ENCODE measurements at places on chromosomes 4 and X. TPM values are rescaled to one million over a fixed set of nuclear protein-coding genes. Genes with fewer than 3 reads are reported as not detected.

DNA sequence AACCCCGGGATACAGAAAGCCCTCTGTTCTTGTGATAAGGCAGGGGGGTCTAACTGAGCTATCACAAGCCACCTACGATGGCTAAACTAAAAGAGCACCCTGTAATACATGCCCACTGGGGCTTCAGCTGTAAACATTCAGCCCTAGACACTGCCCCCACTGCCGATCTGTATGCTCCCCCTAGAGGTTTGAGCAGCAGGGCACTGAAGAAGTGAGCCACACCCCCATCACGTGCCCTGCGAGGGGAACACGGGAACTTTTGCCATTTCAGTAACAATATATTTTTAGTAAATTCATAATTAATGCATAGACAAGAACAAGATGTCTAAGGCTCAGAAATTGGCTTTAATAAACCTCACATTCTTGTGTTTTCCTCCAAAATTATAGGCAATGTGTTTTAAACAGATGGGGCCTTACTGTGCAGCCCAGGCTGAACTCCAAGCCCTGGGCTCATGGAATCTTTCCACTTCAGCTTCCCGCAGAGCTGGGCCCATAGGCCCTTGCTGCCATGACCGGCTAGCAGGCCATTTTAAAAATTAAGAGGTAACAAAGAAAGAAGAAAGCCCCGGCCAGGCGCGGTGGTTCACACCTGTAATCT lies 235.3 kb upstream of the SFRP2 start:
- H3K27me3 ChIP-seq = no peaks in the 10 kb centered on the region
- H3K4me3 ChIP-seq = no peak overlapping the region
- no peak overlapping the region for H3K27ac ChIP-seq
- no peaks in the 10 kb centered on the region for H3K36me3 ChIP-seq
- DNase-seq = no peak

DNA sequence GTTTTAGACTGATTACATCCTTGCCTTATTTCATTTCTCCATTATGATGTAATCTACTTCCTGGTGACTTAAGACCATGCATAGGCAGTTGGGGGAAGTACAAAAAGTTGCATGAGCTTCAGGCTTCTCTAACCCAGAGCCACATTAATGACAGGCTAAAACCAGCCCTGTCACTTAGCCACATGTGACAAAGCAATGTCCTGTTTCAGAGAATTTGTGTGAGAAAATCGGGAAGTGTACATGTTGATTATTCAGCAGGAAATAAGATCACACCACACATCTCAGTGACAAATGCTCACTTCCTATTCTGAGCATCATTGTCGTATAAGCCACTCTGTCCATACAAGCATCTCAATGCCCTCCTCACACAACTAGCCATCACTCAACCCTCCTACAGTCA lies 98.5 kb upstream of the MAGEB16 start:
- no peaks in the 10 kb centered on the region for H3K4me1 ChIP-seq
- no peak overlapping the region for H3K4me3 ChIP-seq
- no peak overlapping the region for H3K27ac ChIP-seq

- no peaks in the 10 kb centered on the region for H3K36me3 ChIP-seq
- H3K4me3 ChIP-seq = no peak overlapping the region
- no peak overlapping the region for H3K27ac ChIP-seq
- peak; percentile 27 for DNase-seq
- H3K4me1 ChIP-seq = peaks cover 15% of the 10 kb centered on the region
Observed at GRCh38 chr4:123672987-123673386, 276.4 kb downstream of the SPRY1 start.

GRCh38 chr4:10470505-10470904 lies 13.3 kb upstream of the ZNF518B start:
- H3K4me1 ChIP-seq = no peaks in the 10 kb centered on the region
- H3K27me3 ChIP-seq = no peaks in the 10 kb centered on the region
- H3K36me3 ChIP-seq = no peaks in the 10 kb centered on the region
- no peak overlapping the region for H3K27ac ChIP-seq
- H3K4me3 ChIP-seq = no peak overlapping the region

DNA sequence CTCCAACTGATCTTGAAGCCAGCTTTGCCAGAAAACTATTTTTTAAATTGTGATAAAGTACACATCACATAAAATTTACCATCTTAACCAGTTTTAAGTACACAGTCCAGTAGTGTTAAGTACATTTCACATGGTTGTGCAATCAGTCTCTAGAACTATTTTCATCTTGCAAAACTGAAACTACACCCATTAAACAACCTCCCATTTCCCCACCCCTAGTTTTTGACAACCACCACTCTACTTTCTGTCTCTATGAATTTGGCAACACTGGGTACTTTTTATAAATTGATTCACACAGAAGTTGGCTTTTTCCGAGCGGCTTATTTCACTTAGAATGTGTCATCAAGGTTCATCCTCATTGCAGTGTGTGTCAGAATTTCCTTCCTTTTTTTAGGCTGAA lies 31.0 kb downstream of the TRPC5 start:
- peaks cover 2% of the 10 kb centered on the region for H3K27me3 ChIP-seq
- no peaks in the 10 kb centered on the region for H3K36me3 ChIP-seq
- DNase-seq = no peak
- no peak overlapping the region for H3K27ac ChIP-seq

DNA sequence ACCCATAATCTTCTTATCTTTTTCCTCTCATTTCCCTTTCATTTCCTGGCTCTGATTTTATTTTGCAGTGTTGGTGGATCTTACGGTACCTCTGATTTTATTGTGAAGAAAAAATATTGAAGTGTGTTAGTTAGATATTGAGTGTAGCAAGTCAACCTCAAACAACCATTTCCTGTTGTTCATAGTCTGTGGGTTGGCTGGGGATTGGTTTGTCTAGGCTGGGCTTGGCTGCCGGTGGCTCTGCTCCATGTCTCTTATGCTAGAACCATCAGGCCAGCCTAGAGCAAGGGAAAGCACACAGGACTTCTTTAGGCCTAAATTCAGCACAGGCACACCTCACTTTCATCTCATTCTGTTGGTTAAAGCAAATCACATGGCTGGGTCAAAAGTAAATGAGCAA lies 383.1 kb upstream of the LCORL start:
- no peak overlapping the region for H3K4me3 ChIP-seq
- H3K4me1 ChIP-seq = no peaks in the 10 kb centered on the region
- H3K36me3 ChIP-seq = no peaks in the 10 kb centered on the region
- no peak overlapping the region for H3K27ac ChIP-seq
- DNase-seq = no peak

Gene VCX3A
- not detected for total RNA-seq

GRCh38 chrX:6732101-6732500 lies 197.2 kb upstream of the VCX3A start:
- peaks cover 5% of the 10 kb centered on the region for H3K27me3 ChIP-seq
- no peaks in the 10 kb centered on the region for H3K36me3 ChIP-seq
- H3K4me3 ChIP-seq = no peak overlapping the region
- H3K4me1 ChIP-seq = no peaks in the 10 kb centered on the region

- H3K36me3 ChIP-seq = no peaks in the 10 kb centered on the region
- H3K27me3 ChIP-seq = peaks cover 17% of the 10 kb centered on the region
- H3K4me1 ChIP-seq = no peaks in the 10 kb centered on the region
- H3K27ac ChIP-seq = no peak overlapping the region
- H3K4me3 ChIP-seq = no peak overlapping the region
Observed at GRCh38 chrX:101668143-101668542, 8.5 kb upstream of the ARMCX2 start.

GRCh38 chrX:11464380-11464779 lies 171.2 kb downstream of the AMELX start:
- H3K27ac ChIP-seq = no peak overlapping the region
- no peak for DNase-seq
- peaks cover 8% of the 10 kb centered on the region for H3K27me3 ChIP-seq
- no peak overlapping the region for H3K4me3 ChIP-seq
- H3K36me3 ChIP-seq = no peaks in the 10 kb centered on the region
- H3K4me1 ChIP-seq = no peaks in the 10 kb centered on the region

Gene NRK
- 157 TPM for total RNA-seq

DNA sequence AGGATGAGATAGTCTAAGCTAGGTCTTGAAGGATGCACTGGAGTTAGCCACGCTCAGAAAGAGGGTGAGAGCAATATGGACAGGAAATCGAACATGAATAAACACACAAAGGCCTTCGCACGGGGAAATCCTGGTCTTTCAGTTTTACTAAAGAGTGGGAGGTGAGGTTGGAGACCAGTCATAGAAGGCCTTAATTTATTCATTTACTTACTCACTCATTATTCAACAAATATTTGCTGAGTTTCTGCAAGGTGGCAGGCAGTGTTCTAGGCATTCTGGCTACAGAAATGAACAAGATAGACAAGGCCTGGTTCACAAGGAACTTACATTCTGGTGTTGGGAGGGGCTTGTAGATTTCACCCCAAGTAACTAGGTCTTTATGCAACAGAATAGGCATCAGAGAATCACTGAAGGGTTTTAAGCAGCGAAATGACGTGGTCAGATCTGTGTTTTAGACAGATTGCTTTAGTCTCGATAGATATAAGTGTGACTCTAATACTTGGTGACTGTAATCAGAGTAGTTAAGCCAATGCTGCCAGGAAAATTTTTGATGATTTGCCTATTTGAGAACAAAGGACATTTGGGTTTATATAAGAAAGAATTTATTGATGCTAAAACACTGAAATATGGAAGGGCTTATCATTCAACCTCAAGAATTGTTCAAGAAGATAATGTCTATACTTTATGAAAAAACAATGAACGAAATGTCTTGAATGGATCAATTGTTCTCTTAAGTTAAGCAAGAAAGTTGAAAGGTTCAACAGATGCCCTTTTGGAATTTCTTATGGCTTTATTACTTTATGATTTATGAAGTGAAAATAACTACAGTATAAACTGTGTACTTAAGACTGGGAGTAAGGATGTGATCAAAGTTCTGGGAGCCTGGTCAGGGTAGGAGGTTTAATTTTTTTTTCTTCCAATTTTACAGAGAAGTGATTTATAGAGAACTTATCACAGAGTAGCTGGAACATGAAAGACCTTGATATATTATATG lies 184.4 kb upstream of the CASK start:
- no peaks in the 10 kb centered on the region for H3K4me1 ChIP-seq
- H3K27ac ChIP-seq = no peak overlapping the region
- no peak overlapping the region for H3K4me3 ChIP-seq
- no peaks in the 10 kb centered on the region for H3K36me3 ChIP-seq
- H3K27me3 ChIP-seq = peaks cover 5% of the 10 kb centered on the region

DNA sequence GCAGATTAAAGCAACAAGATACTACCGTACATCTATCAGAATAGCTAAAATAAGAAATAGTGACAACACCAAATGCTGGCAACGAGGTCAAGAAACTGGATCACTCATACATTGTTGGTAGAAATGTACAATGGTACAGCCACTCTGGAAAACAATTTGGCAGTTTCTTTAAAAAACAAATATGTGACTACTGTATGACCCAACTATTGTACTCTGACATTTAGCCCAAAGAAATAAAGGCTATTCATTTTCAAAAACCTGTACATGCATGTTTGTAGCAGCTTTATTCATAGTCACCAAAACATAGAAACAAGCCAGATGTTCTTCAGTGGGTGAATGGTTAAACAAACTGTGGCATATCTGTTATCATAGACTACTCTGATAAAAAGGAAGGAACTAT lies 8.2 kb downstream of the CLCN3 start:
- H3K4me3 ChIP-seq = no peak overlapping the region
- H3K4me1 ChIP-seq = no peaks in the 10 kb centered on the region
- no peaks in the 10 kb centered on the region for H3K27me3 ChIP-seq
- no peak for DNase-seq

Gene TMEM35A
- total RNA-seq = 1.1 TPM

Gene CYSLTR1
- 11.1 TPM for total RNA-seq

- H3K4me1 ChIP-seq = peaks cover 20% of the 10 kb centered on the region
- peaks cover 67% of the 10 kb centered on the region for H3K27me3 ChIP-seq
- no peak overlapping the region for H3K27ac ChIP-seq
- peak overlapping the region; percentile 31 for H3K4me3 ChIP-seq
- DNase-seq = peak; percentile 38
Observed at GRCh38 chrX:118974908-118975671, 672 bp downstream of the LONRF3 start.

DNA sequence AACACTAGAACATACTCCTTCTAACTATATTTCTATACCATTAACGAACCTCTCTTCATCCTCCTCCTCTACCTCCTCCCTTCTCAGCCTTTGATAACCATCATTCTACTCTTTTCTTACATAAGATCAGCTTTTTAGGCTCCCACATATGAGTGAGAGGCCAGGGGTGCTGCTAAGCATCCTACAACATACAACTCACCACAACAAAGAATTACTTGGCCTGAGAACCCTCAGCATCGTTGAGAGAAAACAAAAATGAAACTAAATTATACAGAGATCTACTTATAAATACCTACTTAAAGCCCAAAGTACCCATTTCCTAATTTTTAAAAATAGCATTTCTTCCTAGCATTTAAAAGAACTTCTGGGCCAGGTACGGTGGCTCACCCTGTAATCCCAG lies 77.7 kb downstream of the CC2D2A start:
- H3K4me1 ChIP-seq = no peaks in the 10 kb centered on the region
- DNase-seq = no peak
- no peaks in the 10 kb centered on the region for H3K27me3 ChIP-seq

DNA sequence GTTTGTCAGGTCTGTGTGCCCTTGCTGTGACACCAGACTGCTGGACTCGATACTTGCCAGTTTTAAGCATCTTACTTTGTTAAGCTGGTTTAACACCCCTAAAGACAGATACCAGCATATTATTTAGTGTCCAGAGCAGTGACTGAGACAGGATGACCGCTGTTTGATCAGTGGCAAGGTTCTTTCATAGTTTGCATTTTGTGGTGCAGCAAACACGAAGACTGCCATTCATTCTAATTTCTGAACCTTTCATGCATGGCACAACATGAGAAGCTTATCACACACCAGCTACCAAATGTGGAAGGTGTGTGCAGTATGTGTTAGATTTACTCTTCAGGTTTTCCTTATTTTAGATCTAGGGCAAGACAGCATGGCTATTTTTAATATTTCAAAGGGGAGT lies 28.2 kb downstream of the JADE1 start:
- H3K27ac ChIP-seq = no peak overlapping the region
- peaks cover 12% of the 10 kb centered on the region for H3K4me1 ChIP-seq
- peaks cover 17% of the 10 kb centered on the region for H3K36me3 ChIP-seq
- no peaks in the 10 kb centered on the region for H3K27me3 ChIP-seq
- no peak overlapping the region for H3K4me3 ChIP-seq
